ENCODE measurements at places on chromosomes 1 and 21.
A peak's percentile ranks its signal among the peaks of the same experiment; 100 is the strongest.

DNA sequence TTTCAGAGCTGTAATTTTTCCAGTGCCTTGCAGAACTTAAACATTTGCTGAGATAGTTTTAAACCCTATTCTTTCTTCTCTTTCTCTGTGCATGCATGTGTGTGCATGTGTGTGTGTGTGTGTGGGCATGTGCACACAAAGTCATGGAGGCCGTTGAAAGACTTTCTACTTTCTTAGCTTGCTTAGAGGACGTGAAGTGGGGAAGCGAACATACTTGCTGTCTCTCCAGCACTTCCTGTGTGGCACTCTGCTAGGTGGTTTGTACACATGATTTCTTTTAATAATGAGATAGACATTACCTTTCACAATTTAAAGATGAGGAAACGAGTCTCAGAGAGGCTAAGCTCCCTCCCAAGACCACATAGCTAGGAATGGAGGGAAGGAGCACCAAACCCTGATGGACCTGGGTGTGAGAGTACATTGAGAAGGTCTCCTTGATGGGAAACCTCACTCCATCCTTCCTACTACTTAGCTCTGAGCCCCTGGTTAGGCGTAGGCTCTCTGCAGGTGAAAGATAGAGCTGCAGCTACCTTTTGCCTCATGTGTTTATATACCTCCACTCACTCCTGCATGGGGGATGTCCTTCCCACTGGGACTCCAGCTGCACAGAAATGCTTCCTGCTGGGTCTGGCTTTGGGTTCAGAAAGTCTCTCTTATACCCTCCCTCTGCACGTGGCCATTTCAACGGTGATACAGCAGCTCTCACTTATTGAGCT lies 101.9 kb upstream of the USP24 start:
- DNase-seq, result no peak

- no peak for DNase-seq
Observed at GRCh38 chr21:34523019-34523555, 11.1 kb upstream of the KCNE1 start.

DNA sequence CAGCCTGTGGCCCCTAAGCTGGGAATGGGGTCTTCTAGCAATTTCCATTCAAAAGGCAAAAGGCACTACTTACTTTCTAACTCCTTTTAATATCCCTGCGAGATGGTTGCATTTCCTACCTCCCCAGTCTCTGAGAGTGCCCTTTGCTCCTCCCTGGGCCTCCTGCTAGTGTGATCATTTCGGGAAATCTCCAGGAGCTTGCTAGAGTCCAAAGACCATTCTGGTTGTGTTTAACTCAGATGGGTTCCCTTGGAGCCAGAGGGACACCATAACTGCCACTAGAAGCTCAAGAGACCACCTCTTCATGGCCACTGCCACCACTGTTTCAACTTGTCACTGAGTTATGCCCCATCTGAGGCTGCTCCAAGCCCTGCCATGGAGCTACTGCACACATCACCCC lies 34.4 kb upstream of the CYP4B1 start:
- no peak for DNase-seq

DNA sequence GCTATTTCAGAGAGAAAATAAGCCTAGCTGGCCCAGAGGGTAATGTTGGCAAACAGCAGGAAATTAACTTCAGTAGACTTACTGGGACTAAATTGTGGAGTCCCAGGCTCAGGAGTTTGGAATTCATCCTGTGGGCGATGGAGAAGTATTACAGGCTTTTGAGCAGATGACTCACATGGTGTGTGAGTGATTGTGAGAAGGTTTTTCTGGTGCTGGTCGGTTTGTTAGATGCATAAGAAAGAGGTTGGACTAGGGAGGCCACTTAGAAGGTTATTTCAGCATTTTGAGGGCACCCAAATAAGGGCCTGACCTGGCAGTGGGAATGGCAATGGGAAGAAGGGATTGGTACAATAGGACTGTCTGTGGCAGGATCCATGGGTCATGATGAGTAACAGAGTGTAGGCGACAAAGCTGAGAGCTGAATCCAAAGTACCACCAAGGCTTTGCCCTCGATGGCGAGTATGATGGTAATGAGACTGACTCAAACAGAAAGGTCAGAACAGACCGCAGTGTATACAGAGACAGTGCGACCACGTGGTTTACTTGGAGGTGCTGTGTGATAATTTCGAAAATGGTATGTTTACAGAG lies 69.2 kb upstream of the KIF26B start:
- no peak for DNase-seq

DNA sequence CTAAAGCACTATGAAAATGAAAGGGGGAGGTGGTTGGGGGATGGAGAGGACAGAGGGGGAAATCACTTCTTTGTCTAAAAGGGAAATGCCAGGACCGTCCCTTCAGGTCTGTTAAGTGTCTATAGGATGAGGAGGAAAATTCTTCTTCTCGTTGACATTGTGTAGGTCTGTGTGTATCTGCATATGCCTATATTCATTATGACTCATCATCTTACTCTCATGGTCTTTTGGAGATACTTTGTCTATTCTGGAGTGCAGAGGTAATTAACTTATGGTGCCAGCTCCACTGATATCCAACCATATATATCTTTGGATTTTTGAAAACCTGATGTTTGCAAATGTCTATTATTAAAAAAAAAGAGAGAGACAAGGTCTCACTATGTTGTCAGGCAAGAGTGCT lies 143.7 kb downstream of the PBX1 start:
- no peak for DNase-seq

DNA sequence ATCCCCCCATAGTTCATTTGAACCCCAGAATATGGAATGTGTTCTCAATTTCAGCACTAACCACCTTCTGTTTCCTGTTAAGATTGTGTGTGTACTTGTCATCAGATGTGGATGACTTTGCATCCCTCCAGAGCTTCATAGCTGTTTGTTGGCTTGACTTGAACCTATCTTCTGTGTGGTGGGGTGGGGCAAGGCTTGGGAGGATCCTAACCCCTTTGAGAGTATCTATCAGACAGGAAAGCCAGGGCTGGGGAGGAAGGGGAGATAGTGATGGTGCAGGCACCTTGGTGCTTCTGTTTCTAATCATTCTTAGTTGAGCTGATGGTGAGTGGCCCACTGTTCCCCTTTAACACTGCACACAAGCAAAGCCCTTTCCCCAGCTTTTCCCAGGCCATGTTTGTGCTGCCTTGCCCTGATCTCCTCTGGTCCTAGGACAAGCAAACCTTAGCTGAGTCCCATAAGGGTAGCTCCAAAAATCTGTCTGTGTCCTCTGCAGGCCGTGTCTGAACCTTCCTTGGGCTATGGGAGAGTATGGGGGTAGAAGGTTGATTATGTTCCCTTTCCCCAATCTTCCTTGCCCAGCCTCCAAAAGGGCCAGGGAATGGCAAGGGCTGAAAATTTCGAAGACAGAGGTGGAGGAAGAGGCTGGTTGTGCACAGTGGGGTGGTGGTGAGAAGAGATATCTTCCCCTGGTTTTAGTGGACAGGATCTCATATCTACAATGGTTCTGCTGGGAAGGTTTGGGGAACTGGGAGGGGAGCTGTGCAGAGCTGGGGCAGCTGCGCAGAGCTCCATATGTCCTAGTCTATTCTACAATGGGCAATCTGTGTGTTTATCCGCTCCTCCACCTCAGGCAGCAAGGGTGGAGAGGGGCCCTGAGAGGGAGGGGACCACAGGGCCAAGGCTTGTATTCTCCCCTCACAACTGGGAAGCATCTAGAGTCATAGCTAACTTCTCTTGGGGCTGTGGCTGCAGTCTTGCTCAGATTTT lies 1.4 kb downstream of the NHLH1 start:
- DNase-seq, result no peak

- no peak for DNase-seq
Observed at GRCh38 chr1:203473281-203473680, 2.3 kb upstream of the PRELP start.

DNA sequence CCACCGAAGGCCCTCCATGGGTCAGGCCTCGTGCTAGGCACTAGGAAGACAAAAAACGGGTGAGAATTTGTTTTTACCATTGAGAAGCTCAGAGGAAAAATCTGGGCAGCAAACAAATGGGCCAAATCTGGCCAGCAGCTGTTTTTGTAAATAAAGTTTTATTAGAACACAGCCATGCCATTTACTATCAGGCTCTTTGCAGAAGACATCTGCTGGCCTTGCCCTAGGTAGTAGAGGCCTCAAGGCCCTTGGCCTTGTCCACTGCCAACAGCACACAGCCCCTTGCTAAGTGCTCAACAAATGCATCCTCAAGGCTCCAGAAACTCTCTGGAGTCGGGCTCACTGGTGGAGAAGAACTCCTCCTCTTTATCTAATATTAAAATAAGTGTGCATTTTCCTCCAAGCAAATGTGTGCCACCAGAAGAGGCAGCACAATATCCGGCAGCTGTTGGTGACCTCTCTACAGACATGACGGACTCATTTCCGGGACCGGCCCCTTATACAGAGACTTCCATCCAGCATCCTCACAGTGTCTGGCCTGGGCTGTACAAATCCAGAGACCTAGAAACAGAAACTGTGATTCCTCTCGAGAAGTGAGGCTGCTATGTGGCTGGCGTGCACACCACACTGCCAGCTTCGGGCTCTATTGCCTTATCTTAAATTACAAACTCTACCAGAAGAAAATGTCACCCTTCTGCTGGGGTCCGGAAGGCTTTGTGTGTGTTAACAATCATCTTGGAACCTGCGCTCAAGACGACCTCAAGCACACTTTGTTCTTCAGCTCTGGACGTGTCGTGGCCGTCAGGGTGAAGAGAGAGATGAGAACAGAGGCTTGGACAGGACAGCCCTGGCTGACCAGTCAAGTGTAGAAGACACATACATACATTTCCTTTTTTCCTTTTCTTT lies 203.9 kb downstream of the TOMM20 start:
- DNase-seq, result no peak

DNA sequence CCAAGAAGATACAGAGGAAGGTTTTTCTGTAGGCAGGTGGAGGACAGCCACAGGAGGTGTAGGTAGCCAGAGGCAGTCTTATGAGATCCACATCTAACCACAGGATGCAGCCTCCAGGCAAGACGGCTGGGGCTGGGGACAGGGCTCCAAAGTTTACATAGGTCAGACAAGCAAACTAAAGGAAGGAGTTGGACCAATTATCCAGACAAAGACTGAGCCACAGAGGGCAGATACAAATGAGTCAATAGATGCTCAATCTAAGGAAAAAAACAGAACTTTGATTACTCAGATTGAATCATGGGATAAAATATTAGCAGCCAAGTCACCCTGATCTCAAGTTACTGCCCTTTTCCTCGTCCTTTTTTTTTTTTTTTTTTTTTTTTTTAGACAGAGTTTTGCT lies 91.6 kb downstream of the RGS7 start:
- DNase-seq, result no peak

DNA sequence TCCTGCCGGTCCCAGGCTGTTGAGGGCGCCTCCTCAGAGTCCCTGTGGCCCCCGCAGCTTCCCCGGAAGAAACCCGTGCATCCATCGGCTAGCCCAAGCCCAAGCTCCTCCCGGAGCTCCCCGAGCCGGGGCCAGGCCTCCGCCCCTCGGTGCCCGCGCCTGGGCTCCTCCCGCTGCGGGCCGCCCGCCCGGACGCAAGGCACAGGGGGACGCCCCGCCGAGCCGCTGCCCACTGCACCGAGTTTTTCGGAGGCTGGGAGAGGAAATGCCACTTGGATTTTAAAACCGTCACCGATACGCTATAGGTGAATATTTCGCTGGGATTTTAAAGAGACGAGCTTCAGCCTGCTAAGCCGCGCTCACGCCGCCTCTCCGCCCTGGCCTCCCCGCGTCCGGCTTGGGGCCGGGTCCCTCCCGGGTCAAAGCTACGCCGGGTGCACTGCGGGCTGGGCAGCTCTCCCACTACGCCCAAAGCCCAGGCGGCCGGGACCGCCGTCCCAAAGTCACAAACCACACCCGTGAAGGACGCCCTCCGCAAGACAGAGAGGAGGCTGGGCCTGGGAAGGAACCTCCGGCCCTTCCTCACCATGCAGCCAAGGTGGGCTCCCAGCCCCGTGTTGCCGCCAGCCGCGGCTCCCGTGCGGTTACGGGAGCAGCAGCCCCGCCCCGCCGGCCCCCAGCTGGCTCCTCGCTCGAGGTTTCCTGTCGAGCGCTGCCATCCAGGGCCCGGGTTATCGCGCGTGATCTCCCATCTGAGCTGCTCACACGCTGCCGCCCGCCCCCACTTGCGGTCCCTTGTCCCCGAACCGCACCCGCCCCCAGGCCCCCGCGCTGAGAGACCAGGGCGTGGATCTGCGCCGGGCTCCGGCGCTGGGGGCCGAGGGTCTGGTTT lies 63.2 kb downstream of the CD247 start:
- peak; percentile 72 for DNase-seq

DNA sequence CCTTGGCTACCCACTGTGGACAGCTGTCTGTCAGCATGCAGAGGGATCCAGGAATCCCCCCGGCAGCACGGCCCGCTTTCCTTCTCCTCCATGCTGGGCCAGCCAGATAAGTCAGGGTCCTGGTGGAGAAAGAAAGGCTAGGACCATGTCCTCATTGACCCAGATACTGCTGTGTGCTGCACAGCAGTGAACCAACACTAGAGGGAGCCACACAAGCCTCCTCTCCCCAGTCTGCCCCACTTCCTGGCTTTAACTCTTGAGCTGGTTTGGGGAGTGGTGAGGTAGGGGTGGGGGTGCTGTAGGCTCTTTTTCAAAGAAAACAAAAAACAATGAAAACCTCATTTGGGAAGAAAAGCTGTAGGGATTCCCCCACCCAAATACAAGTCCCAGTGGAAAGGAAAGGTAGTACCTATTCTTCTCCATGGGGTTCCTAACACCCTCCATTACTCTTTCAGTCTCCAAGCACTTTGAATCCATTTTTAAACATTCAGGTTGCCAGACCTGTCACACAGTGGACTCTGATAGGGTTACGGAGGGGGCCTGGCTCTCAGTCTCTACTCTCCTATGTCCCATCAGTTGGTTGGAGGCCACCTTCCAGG lies 84.9 kb upstream of the CD1D start:
- DNase-seq, result no peak

DNA sequence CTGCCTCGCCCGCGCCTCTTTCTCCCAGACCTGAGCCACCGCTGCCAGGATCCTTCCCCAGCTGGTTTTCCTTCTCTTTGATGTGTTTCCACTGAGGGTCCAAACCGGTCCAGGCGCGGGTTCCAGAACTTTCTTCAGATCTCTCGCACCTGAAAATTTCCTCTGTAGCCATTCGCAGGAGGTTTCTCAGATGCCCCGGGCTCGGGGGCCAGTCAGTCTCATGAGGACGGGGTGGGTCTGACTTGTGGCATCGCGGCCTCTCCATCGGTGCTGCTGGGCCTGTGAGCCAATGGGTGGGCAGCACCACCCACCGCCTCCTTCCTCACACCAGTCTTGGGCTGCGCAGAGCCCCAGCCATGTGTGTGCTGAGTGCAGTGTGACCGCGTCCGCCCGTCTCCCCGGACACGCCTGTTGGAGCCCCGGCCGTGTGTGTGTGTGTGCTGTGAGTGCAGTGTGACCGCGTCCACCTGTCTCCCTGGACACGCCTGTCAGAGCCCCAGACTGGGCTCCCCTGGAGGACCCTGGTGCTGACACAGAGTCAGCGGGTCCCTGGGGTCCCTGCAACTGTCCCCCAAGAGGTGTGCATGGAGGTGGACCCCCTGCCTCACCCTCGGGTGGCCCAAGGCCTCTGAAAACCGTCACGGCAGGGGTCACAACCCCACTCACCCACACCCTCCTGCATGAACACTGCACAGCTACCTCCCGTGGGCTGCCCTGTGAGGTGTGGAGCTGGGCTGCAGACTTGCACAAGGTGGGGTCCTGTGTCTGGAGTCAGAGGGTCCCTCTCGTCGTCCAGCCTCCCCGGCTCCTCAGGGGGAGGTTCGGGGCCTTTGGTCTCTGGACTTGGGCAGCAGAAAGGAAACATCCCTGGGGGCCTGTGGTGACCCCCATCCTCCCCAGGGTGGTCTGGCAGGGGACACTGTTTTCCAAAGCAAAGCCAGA lies 20.2 kb downstream of the COL18A1 start:
- no peak for DNase-seq
